Left ventricle myocardium superior (tissue), 1 donor: ENCODE measurements at places on chromosomes 5 and 9.

DNA sequence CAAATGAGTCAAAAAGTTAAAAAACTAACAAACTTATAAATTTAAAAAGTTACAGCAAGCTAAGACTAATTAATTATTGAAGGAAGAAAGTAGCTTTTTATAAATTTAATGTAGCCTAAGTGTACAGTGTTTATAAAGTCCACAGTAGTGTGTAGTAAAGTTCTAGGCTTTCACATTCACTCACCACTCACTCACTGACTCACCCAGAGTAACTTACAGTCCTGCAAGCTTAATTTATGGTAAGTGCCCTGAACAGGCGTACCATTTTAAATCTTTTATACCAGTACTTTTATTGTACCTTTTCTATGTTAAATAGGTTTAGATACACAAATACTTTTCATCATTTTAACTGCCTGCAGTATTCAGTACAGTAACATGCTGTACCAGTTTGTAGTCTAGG lies 80.0 kb upstream of the C9orf72 start:
- DNase-seq, result no peak

GRCh38 chr9:134390947-134391318 lies 64.7 kb downstream of the RXRA start:
- DNase-seq, result no peak

- DNase-seq, result no peak
Observed at GRCh38 chr9:98831696-98832095, 24.2 kb downstream of the GALNT12 start.

GRCh38 chr9:121732886-121733285 lies 81.5 kb downstream of the DAB2IP start:
- DNase-seq, result no peak

GRCh38 chr5:67657055-67657454 lies 460.5 kb upstream of the CD180 start:
- no peak for DNase-seq
